ENCODE measurements at places on chromosomes 7 and 10.
A peak's percentile ranks its signal among the peaks of the same experiment; 100 is the strongest.

DNA sequence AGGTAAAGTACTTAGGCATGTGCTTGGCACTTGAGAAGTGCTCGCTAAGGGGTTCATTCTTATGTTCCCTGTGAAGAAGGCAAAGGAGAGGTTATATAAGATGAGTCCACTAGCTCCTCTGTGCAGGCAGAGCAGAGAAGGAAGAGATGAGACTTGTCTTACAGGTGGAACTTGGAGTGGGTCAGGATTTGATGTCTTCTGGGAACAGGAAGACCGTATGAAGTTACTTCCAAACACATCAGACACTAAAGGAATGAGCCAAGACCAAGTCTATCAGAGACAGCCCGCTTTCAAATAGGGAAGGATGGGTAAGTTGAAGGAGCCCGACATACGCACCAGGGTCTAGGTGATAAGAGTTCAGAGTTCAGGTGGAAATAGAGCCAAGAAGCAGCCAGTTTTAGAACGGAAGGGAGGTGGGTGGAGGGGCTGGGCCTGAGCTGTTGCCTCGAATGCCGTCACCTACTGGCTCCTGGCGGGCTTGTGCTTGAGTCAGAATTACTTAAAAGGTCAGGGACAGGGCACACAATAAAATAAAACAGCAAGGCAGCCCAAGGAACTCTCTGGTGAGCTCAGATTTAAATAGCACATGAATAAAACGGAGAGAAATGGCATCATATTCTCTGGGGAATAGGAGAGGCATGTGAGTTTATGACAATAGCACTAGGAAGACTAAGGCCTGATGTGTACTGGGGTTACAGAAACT, 56.1 kb upstream of the GRB10 start:
- no peak for DNase-seq

- no peak for DNase-seq
These were observed 101.6 kb downstream of the ABLIM1 start for GRCh38 chr10:114556236-114557122.

DNA sequence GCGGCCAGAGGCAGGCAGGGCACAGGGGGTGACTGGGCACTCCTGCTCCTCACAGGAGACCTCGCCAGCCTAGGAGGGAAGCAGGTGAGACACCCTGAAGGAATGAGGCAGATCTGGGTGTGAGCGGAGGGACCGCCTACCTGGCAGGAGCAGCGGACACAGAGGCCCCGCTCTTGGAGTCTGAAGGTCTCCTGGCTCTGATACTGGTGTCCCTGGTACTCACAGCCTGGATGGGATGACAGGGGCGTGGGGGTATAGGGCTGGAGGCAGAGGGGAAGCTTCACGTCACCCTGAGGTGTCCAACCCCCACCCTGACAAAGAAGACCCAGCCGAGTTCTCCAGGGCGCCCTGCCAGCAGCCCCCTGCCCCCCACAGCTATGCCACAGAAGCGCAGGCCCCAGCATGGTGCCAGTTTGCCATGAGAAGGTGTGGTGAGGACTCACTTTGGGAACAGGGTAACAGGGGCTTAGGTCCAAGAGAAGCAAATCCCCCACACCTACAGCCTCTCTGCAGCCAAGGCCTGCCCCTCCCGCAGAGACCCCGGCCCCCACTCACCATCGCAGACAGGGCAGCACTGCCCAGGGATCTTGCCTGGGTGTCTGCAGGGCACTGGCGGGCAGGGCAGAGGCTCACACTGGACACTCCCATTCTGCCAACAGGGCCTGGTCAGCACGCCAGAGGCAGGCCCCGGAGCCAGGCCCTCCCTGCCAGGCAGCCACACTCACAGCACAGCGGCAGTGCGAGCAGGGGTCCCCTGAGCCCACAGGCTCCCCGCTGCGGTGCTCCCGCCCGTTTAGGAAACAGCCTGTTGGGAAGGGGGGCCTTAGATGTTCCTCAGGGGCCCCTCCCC, 17.0 kb downstream of the KCP start:
- no peak for DNase-seq

DNA sequence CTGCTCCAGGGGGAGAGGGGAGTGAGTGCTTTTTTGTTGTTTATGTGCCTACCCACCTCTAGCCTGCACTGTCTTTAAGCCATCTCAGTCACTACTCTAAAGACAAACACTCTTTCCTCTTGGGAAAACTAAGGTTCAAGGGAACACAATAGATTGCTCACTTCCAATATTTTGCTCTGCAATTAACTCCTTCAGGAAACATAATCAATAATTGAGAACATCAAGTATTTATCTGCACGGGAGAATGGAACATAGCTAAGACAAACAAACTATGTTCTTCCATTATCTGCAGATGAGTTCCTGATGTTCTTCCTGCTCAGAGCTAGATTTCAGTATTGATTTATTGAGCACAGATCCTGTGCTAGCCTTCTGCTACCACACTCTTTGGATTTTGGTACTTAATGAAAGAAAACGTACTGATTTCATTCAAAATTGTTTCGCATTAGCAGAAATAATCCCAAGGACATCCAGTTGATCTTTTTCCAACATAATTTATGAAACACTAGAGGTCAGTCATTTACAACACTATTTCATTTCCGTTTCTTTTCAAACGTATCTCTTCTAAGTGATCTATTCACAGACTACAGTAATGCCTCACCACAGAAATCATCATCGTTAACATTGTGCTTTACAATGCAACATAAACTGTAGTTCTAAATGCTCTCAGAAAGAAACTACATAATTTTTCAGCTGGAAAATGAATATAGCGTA, 8.3 kb downstream of the NEBL start:
- DNase-seq: peak; percentile 19

GRCh38 chr7:133742709-133743538, 384.2 kb upstream of the LRGUK start:
- peak; percentile 37 for DNase-seq

DNA sequence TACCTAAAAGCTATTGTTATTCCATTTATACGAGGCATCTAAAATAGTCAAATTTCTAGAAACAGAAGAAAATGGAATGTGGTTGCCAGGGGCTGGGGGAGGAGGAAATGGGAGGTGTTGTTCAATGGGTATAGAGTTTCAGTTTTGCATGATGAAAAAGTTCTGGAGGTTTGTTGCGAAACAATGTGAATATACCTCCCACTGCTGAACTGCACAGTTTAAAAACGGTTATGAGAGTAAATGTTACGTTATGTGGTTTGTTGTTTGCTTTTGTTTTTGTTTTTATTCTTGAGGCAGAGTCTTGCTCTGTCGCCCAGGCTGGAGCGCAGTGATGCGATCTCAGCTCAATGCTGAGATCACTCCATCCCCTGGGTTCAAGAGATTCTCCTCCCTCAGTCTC, 64.9 kb upstream of the NRBF2 start:
- DNase-seq: no peak

DNA sequence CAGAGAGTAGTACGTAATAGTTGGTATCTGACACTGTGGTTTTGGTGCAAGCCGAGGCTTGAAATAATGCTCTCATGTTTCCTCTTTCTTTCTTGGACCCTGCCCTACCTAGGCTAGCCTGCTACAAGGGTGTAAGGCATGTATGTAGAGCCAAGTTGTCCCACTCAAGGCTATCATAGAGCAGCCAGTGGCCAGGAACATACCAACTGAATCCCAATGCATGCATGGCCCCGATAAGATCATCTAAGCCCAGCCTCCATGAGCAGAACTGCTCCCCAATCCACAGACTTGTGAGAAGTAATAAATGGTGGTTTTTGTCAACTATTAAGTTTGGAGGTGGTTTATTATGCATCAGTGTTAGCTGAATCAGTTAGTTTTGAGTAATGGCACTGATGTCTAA, 250.2 kb downstream of the SH2D4B start:
- no peak for DNase-seq

GRCh38 chr10:133202778-133203651, 27.0 kb upstream of the UTF1 start:
- DNase-seq: no peak

DNA sequence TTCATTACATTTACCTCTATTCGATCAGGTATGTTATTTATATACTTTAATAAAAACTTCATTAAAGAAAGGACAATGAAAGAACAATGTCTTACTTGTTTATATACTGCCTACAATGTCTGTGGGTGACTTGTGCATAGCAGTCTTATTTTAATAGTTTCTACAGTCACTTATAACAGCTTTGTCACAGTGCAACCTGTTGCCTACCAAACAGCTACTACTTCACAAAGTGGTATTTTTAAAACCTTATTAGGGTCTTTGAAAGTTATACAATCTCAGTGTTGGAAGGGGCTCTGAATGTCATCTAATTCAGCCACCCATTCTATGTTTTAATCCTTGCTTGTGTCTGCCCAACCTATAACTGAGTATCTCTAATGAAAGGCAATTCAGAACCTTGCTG, 19.0 kb downstream of the MTPN start:
- DNase-seq: no peak

DNA sequence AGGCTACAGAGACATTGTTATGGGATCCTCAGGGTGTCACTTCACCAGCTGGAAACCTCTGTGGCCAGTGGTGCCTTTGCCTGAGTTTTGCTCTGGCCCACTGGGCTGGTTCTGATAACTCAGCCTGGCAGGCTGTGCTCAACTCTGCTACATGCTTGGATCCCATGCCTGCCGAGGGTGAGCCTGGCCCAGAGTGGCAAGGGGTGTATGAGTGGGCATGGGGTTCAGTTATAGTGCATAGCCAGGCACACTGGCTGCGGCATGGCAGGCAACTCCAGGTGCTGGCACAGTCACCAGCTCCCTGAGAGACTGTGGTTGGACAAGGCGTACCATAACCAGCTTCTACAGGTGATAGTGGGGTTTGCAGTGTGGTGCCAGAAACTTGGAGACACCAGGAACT, 107.0 kb upstream of the PCDH15 start:
- no peak for DNase-seq

DNA sequence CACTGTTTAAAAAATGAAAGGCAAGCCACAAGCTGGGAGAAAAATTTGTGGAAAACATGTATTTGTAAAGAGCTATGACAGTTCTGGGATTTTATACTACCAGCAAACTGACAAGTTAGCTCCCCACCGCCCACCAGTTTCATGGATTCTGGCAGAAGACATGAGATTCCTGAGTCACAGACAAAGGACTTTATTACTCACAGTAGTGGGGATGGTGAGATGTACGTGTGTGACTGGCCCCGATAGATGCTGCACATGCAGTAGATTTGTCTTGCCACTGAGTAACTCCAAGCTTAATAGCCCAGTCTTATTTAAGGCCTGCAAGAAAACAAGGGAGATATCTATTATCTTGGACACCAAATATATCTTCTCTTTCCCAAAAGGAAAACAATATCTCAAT, 281.7 kb downstream of the AHR start:
- no peak for DNase-seq

DNA sequence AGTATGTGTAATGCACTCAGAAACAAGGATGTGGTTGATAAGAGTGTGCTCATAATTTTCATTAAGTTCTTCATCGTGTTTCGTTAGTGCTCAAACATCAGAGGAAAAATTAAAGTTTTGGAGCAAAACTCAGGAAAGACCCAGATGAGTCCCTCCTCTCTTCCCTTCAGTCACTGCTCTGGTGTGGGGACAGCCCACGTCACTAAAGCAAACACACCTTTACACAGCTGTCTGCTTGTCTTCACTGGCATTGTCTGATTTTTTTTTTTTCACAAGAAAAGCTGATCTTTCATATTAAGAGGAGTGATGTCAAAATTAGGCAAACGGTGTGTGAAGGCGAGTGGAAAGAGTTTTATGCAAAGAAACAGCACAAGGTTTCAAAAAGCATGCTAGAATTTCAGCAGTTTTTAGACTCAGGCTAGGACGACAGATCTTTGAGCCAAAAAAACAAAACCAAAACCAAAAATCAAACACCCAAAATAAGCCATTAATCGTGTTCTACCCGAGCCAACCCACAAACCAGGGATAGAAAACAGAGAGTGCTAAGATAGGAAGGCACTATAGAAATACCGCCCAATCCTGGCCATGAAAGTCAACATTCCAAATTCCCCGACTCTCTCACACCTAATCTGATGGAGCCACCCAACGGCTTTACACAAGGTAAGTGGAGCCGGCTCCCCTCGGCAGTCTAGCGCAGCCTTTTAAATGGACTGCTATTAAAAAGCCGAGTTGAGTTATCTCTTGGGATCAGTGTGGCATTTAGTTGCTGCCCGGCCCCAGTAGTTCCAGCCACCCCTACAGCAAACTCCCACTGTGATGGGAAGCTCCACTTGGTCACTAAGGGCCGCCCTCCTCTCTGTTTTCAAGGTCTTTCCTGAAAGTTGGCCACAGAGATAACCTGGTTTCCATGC, 27.9 kb upstream of the GATA3 start:
- DNase-seq: peak; percentile 48
